Activated naive CD4-positive, alpha-beta T cell treated with anti-CD3 and anti-CD28 coated beads, Interleukin-2, amount 50 U/mL, for 72 hours (primary cell): ENCODE measurements at places on chromosomes 6 and 20.

- no peak for DNase-seq
Observed at GRCh38 chr20:2316847-2317495, 21.2 kb downstream of the TGM3 start.

- DNase-seq: no peak
Observed at GRCh38 chr6:128822271-128822670, 60.7 kb upstream of the LAMA2 start.

GRCh38 chr20:2390951-2391675, 10.4 kb downstream of the TGM6 start:
- no peak for DNase-seq

GRCh38 chr6:34022873-34023255, 123.0 kb downstream of the GRM4 start:
- DNase-seq: no peak

GRCh38 chr6:978937-979685, 286.2 kb upstream of the EXOC2 start:
- DNase-seq: no peak

GRCh38 chr6:18536591-18537055, 149.5 kb downstream of the RNF144B start:
- DNase-seq: no peak

DNA sequence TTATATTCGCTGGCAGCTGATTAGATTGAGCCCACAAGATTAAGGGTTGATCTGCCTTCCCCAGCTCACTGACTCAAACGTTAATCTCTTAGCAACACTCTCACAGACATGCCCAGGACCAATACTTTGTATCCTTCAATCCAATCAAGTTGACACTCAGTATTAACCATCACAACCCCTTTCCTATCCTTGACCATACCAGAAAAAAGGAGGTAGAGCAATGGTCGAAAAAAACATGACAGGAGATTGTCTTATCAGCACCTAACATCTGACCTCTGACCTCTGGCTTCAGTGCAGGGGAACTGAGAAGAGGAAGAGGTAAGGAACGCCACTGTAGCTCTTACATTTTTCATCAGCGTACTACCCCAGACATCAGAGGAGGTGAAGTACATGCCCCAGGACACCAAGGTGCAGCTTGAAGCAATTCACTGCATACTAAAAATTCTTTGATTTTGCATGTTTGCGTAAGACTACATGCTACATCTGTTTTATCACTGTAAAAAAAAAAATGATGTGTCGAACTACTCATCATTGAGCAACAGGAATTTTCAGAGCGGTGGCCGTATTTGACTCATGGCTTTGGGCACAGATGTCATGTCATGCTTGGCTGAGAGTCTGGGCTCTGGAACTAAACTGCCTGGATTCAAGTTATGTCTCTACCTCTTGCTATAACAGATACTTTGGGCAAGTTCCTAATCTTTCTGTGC, 188.0 kb upstream of the TAB2 start:
- no peak for DNase-seq

DNA sequence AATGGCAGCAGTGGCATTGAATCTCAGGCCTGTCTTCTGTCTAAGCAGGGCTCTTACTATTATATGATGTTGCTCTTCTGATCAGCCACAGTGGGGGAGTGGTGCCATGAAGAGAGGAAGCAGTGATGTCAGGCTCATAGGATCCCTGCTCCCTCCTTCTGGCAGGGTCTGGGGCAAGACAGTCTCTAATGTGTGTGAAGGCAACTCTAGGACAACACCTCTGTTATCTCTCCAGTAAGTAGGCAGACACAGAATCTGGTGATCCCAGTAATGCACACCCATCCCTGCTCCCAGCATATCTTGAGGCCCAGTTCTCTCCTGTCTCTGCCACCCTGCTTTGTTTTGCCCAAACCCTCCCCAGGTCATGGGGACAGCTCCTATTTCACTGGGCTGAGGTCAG, 8.8 kb downstream of the C20orf202 start:
- no peak for DNase-seq

GRCh38 chr6:158999154-158999665, 792 bp downstream of the RSPH3 start:
- DNase-seq: no peak

- DNase-seq: no peak
Observed at GRCh38 chr6:119881416-119881815, 531.9 kb upstream of the MAN1A1 start.

DNA sequence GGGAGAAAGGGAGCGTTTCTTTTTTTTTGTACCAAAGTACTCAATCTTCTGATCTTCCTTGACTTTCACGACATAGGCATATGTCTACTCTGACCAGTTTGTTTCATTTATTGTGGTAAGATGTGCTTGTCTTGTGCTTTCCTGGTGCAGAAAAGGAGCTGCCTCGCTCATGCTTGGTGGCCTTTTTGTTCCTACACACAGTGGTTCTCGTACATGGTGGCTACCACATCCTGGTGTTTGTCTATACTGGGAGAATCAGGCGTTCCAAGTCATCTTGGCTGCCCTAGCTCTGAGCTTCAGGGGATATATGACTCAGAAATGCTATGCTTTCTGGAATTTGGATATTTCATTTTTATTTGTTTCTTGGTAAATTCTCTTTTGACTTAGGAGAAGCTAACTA, 31.8 kb downstream of the MYB start:
- DNase-seq: no peak

- DNase-seq: no peak
Observed at GRCh38 chr20:36454698-36455427, 86.5 kb upstream of the MYL9 start.

GRCh38 chr20:11906626-11907480, 10.8 kb upstream of the BTBD3 start:
- DNase-seq: no peak

DNA sequence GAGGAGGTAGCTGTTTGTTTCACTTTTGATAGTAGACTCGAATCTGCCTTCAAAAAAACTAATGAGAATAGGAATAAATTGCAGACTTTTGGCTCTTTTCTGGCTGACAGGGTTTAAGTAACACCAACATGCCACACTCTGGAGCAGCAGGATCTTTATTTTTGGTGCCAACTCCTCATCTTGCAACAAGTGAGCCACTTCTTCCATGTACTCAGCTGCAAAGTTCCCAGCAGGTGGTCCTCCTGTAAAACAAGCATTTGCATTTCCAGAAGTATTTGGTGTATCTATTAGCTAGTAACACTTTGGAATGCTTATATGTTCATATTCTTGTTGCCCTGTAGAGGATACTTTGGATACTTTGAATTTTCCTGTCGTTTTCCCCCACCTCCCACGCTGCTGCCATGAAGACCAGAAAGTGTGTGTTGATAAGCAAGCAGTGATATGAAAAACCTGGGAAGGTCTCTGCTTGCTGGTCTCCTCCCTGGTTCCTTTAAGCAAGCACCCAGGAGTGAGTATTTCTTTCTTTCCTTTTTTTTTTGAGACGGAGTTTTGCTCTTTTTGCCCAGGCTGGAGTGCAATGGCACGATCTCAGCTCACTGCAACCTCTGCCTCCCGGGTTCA, 1.0 kb downstream of the ARMH2 start:
- no peak for DNase-seq
